ENCODE measurements at places on chromosomes 16 and 17.

DNA sequence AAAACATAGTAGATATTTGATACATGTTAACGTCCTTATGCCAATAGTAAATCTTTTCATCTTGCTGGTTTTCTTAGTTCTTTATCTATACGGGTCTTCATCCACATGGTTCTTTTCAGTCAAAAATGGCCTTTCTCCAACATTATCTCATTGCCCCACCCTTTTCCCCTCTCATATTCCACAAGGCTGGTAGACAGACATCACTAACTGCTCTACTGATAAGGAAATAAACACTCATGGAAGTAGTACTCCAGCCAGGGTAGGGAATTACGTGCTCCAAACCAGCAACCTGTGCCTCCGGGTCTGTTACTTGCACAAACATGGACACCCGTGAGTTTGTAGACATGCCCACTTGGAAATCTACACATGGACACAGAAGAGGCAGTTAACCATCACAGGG, 141.4 kb downstream of the XYLT1 start:
- DNase-seq: no peak

DNA sequence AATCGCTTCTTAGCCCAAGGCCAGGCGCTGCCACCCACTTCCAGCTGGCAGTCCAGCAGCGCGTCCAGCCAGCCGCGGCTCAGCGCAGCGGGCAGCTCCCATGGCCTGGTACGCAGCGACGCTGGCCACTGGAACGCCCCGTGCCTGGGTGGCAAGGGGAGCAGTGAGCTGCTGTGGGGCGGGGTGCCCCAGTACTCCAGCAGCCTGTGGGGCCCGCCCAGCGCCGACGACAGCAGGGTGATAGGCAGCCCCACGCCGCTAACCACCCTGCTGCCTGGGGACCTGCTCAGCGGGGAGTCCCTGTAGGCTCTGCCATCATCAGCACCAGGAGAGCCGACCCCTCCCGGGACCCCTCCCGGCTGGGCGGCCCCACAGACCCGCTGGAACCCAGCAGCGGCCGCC, 24.0 kb downstream of the TMC6 start:
- no peak for DNase-seq

DNA sequence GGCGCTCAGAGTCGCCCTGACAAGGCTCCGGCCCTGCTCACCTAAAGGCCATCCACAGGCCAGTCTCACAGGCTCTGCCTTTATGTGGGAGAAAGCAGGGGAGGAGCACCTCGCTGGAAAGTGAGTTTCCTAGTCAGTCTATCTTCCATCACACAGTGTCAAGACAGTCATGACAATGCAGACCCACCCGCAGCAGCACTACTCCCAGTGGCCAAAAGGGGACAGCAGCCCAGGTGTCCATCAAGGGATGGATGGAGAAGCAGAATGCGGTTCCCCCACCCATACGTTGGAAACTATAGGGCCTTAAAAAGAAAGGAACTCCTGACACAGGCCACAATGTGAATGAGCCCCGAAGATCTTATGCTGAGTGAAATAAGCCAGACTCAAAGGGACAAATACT, 226.8 kb downstream of the ENGASE start:
- DNase-seq: no peak

- no peak for DNase-seq
Measured at GRCh38 chr16:31508706-31509195, 560 bp upstream of the RUSF1 start.

DNA sequence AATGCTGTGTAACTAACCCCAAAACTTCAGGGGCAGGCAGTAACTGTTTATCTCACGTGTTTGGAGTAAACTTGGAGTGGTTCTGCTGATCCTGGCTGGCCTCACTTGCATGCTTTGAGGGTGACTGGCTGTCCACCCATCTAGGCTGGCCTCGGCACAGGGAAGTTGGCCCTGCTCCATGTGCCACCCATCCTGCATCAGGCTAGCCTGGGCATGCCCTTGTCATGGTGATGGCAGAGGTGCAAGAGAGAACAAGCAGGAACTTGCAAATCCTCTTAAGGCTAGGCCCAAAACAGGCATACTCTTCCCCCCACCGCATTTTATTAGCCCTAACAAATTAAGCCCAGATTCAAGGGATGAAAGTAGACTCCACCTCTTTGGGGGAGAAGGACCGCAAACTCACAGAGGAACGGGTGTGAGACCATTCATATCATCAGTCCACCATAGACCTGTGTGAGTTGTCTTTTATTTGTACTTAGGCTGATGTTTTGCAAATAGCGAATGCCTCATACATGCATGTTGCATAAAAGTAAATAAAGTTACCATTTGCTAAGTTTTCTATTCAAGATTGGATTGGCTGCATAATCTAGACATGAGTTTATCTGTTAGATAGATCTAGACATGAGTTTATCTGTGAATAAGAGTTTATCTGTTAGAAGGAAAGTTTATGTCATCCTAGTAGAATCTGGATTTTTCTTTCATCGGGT, 221.0 kb downstream of the CCDC182 start:
- no peak for DNase-seq

- DNase-seq: no peak
Measured at GRCh38 chr17:73720187-73720834, 76.1 kb upstream of the SDK2 start.

GRCh38 chr17:34378664-34379101, 15.7 kb upstream of the CCL1 start:
- DNase-seq: no peak

DNA sequence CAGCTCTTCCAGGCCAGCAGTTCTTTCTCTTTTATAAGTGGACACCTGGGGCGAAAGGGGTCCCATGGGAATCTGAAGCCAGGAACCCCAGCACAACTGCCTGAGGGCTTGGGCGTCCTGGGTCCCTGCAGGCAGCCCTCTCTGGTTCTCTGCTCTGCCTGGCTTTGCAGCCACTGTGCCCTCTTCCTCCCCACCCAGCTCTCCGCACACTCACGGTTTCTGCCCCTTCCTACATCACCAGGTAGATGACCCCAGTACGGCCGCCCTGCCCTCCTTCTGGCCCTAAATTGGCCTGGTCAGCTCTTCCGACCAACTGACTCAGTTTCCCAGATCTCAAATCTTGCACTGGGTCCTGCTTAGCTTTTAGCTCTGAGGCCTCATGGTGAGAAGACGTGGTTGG, 225.3 kb downstream of the KATNIP start:
- DNase-seq: no peak

GRCh38 chr17:9969301-9969935, 64.3 kb upstream of the RCVRN start:
- no peak for DNase-seq

DNA sequence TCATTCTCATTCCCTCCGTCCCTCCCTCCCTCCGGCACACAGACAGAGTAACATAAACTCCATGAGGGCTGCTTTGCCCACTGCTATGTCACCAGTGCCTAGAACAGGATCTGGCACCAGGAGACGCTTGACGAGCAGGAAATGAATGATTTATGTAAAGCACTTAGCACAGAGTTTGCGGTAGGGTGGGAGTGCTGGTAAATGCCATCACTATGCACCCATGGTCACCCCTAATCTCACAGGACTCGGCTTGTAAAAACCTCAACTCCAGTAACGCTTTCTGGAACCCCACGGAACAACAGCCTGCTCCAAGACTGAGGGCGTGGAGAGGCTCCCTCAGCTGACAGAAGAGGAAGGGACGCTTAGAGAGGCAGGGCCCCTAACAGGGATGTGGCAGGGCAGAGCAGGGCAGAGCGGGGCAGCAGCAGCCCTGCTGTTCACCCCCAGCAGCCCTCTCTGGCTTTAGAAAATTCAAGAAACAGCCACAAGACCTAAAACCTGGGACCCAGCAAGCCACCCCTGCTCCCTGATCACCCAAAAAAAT, 156.9 kb downstream of the C16orf78 start:
- no peak for DNase-seq

GRCh38 chr16:11232852-11233726, 22.9 kb downstream of the SOCS1 start:
- no peak for DNase-seq

- DNase-seq: no peak
Measured at GRCh38 chr17:2385240-2386210, 15.3 kb downstream of the MNT start.

DNA sequence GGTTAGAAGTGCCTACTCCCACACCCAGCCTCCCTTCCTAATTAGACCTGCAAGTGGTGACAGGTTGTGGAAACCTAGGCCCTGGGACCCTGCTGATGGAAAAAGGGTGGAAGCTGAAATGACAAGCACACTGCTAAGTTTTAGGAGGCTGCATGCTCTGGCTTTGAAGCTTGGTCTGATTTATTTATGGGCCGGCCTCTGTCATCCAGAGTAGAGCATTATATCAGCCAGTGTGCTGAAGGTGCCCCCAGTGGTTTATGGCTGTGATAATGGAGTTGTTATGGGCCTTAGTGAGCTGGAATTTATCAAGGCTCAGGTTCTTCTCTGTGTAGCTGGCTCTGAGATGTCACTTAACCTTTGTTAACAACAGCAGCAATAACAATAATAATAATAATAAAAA, 142.6 kb downstream of the UTP18 start:
- no peak for DNase-seq

- DNase-seq: no peak
Measured at GRCh38 chr17:57405491-57406072, 149.3 kb downstream of the MSI2 start.

DNA sequence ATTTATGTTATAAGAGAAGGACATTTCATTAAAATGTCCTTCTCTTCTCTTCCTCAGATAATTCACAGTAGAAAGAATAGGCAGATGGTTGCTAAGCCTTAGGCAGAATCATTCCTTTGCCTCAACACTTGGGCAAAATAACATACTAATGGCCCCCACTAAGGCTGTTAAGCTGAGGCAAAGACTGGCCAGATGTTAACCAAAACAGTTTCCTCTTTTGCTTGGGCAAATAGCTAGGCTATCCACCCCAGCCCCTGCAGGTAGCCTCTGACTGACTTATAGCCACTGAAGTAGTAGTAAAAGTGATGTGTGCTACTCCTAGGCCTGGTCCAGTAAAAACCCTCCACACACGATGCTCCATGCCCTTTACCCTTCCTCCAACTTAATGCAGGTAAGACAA, 55.2 kb downstream of the SPAG9 start:
- DNase-seq: no peak

DNA sequence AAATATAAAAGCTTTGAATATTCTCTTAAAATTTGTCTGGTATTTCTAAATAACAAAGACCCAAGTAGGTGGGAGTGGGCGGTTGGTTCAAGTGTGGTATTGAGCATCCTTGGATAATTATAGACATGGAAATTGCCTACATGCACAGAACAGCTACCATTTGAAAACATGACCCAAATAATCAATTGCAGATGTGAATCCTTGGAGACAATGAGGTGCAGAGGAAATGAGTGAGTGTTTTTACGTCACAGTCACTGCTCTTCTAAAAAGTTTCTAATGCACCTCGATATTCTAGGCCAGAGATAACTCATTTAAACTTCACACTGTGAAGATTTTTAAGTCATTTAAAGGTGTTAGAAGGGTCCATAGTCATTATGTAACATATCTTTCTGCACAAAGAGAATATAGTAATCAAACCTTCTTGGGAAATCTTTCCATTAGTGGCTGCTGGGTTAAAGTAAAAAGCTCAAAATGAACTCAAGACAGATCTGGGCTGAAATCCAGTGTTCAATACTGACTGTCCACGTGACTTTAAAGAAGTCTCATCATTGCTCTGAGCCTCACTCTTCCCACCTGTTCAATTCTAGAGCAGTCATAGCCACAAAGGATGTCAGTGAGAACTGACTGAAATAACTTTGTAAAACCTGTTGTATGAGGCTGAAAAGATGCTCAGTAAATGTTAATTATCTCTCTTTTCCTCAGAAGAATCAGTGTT, 144.5 kb downstream of the CDH11 start:
- DNase-seq: no peak

DNA sequence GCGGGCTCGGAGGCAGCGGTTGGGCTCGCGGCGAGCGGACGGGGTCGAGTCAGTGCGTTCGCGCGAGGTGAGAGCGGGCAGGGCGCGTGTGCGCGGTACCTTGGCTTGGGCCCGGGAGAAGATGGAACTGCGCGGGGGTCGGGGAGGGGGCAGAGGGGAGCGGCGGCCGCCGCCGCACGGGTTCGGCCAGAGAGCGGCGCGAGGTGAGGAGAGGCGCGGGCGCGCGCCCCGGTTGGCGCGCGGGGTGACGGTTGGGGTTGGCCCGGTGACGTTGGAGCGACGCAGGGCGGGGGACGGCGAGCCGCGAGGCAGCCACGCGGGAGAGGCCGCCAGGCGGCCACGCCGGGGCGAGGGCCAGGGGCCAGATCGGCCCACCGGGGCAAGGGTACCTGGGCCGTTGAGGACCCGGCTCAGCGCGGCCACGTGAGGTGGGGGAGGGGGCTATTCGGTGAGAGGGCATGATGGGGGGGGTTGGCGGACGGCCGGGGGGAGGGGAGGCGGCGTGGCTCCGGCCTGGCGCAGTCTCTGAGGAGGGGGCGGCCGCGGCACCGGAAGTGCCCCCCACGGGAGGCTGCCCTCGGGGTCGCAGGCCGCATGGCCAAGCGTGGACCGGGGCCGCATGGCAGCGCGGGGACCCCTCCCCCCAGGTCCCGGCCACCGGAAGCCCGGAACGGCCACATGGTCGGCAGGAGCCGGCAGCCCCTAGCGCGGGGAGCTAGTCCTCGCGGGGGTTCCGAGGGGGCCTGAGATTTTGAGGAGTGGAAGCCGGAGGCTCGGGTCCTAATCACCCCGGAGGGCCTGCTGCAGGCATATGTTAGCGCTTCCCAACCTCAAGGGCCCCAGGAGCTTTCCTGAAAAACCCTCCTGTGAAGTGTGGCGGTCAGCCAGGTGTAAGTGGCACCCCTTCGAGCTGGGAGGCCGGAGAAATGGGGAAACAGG, 527 bp downstream of the EIF5A start:
- DNase-seq: no peak

DNA sequence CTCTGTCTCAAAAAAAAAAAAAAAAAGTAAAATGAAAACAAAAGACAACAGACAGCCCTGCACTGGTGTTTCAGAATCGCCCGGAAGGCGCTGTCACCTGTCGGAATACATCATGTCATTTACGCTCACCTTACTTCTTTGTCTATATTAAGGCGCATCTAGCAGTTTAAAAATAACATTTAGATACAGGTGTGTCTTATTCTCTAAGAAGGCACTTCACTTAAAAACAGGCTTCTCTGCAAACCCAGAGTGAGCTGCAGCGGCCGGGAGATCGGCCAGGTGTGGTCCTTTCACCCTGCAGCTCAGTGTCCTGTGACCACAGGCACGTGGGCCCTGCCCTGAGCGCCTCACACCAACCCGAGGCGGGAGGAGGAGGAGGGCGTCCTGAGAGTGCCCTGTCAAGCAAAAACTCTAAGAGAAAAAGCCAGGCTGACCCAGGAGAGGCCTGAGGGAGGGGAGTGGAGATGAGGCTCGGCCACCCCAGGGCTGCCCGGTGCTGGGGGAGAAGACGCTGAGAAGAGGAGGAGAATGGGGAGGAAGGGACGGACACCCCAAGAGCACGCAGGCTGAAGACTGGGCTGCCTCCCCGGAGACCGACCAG, 3.3 kb upstream of the LMF1 start:
- DNase-seq: no peak

GRCh38 chr17:15269780-15270089, 4.6 kb upstream of the PMP22 start:
- DNase-seq: no peak

- DNase-seq: no peak
Measured at GRCh38 chr16:27759301-27759871, 209.4 kb downstream of the KATNIP start.

DNA sequence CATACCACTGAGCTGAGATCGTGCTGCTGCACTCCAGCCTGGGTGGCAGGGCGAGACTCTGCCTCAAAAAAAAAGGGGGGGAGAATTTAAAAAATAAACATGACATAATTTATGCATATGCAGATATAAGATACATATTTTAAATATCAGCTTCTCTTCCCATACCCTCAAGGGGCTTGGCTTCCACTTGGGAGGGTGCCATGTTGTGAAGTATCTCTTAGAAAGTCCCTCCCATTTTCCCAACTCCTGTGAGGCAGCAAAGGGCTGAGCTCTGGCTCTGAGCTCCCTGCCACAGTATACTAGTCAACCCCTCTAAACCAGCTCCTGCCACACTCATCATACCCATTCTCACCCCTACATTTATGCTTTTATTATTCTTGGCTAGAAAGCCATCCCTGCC, 39.4 kb downstream of the MYH11 start:
- DNase-seq: no peak

All from vagina (tissue), 2 donors.